Effector CD4-positive, alpha-beta T cell (primary cell): ENCODE measurements at places on chromosomes 2 and 18.

DNA sequence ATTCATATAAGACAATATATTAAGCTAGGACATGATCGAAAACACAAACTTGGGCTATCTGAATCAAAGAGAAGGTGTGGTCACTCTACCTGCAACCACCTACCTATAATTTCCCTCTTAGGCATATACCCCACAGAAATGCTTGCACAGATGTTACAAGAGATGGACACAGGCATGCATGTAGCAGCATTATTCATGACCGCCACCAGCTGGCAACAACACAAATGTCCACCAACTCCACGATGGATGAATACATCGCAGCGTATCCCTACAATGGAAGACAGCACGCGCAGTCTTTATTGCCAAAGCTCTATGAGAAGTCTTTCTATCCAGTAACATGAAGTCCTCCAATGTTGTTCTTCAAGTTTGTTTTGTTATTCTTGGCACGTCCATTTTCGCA is 90.8 kb downstream of the ARL4C start:
- DNase-seq, result no peak

GRCh38 chr2:143550500-143550899 is 421.3 kb downstream of the ARHGAP15 start:
- DNase-seq, result no peak

- DNase-seq, result peak; percentile 26
These were observed 755 bp upstream of the ATP9B start for GRCh38 chr18:79068341-79068936.

DNA sequence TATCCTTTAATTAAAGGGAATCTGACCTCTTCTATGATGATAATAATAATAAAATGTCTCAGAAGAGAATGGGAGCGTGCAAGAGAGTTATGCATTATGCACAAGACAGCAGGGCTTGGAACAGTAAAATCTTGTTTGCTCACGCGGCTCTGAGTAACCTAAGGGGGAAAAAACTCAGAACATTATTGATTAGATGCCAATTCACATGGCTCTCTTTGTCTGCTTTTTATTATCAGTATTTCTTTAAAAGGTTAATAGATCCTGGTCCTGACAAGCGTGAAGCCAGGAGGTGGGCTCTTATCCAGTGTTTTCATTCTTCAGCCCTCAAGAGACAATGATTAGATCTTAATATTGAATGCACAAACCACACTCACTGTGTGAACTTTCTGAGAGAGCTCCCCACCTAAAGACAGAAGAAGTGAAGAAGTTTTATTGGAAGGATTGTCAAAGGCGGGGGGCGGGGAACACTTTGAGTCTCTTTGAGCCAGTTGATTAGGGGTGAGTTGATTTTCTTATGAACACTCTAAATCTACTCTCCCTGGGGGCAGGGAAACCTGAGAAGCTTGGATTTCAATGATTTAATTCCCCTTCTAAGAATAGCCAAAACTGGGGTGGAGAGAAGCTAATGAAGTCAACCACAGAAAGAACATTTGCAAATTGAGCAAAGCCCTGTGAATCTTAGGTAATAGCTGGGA is 127.5 kb upstream of the CTAGE1 start:
- DNase-seq, result no peak

- no peak for DNase-seq
These were observed 869 bp downstream of the USP40 start for GRCh38 chr2:233565685-233566140.

GRCh38 chr2:10126632-10127026 is 4.1 kb downstream of the RRM2 start:
- DNase-seq, result no peak

DNA sequence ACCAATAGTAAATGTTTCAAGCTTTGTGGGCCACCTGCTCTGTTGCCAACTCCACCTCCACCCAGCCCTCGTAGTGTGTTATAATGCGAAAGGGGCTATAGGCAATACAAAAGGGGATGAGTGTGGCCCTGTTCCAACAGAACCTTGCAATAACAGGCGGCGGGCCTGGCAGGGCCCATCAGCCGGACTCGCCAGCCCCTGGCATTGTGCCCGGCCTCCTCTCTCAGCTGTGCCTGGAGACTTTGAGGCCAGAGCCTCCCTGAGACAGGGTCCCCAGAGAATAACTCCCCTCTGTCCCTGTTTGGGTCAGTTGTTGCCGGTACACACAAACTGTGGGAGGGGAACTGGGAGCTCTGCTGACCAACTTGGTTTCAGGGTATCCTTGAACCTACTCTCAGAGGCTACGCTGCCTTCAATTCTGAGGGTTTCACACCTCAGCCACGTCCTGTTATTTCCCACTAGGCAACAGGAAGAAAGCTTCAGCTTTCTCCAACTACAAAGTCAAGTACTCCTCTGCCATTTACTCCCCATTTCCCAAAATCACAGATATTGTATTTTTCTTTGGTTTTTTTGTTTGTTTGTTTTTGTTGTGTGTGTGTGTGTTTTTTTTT is 58.0 kb upstream of the ZNF236 start:
- DNase-seq, result no peak

- DNase-seq, result no peak
These were observed 157.5 kb upstream of the CAVIN2 start for GRCh38 chr2:192004188-192004963.

- DNase-seq, result no peak
These were observed 112.2 kb downstream of the DIS3L2 start for GRCh38 chr2:232073699-232074098.
